ENCODE measurements at places on chromosomes 4 and X.
A peak's percentile ranks its signal among the peaks of the same experiment; 100 is the strongest.

DNA sequence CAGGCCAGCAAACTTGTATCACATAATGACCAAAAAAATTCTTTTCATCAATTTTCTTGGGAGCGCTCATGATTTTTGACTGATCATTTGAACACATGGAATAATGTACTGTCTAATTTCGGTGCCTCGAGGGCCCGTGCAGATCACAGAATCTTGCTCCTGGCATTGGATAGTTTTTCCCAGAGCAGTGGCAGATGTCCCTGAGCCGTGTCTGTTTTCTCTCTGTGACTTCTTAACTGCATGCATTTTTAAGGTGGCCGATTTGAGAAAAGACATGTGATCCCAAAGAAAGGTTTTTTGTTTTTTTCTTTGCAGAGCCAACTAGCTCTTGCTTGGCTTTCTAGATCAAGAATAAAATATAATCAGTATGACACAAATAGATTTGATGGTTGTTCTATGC is 19.7 kb downstream of the GPRIN3 start:
- no peak for DNase-seq

DNA sequence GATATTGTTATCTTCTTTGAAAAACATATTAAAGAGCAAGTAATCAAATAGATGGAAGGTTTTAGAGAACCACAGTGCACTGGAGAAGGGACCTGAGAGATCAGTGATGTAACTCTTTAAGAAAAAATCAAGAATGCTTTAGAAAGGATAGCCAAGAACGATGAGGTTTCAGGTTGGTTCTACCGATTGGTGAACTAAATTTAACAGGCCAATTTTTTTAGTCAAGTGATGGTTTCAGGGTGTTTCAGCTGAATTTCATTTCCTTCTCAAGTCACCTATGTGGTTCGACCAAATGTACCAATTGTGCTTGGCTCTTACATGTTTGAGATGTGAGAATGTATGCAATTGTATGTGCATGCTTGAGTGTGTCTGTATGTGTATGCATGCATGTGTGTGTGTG is 26.5 kb downstream of the HS3ST1 start:
- DNase-seq: no peak

GRCh38 chr4:138392751-138393308 is 150.7 kb upstream of the SLC7A11 start:
- DNase-seq: no peak

- DNase-seq: peak; percentile 16
Observed at GRCh38 chrX:20265726-20266681, 705 bp downstream of the RPS6KA3 start.

- DNase-seq: no peak
Observed at GRCh38 chr4:89290727-89291516, 16.7 kb downstream of the GPRIN3 start.

DNA sequence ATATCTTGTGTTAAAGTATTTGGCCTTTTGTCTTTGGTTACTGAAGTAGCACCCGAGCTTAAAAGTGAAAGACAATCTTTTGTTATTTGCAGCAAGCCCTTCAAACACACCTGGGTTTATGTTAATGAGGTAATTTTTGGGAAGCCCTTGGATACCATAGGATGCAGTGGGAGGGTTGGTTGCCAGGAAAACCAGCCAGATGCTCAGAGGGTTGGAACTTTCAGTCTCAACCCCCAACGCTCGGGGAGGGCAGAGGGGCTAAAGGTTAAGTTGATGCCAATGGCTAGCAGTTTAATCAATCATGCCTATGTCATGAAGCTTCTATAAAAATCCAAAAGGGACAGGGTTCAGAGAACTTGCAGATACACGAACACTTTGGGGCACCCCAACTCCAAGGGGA is 17.2 kb upstream of the GPR173 start:
- DNase-seq: no peak

- DNase-seq: no peak
Observed at GRCh38 chrX:24487571-24487970, 22.5 kb downstream of the PDK3 start.

GRCh38 chrX:134541906-134542305 is 81.9 kb downstream of the HPRT1 start:
- no peak for DNase-seq

- DNase-seq: no peak
Observed at GRCh38 chr4:5900844-5901243, 8.0 kb upstream of the CRMP1 start.

- no peak for DNase-seq
Observed at GRCh38 chr4:40281099-40281498, 54.0 kb upstream of the CHRNA9 start.

GRCh38 chrX:43474321-43474720 is 181.8 kb upstream of the MAOA start:
- DNase-seq: peak; percentile 21

DNA sequence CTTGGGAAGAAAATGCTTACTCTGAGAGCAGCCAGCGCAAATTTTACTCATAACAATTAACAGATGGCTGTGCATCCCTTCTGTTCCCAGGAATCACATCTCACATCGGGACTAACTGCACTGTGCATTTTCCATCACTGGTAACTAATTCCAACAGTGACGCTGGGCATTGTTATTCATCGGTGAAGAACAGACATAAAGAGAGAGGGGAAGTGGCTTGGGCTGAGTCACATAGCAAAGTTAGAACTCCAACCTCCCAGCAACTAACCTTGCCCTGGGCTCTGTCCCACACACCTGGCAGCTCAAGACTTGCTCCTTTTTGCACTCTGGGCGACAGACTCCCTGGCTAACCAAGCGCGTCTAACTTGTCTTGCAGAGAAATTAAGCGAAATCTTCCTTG is 6.4 kb upstream of the LONRF3 start:
- DNase-seq: peak; percentile 60

DNA sequence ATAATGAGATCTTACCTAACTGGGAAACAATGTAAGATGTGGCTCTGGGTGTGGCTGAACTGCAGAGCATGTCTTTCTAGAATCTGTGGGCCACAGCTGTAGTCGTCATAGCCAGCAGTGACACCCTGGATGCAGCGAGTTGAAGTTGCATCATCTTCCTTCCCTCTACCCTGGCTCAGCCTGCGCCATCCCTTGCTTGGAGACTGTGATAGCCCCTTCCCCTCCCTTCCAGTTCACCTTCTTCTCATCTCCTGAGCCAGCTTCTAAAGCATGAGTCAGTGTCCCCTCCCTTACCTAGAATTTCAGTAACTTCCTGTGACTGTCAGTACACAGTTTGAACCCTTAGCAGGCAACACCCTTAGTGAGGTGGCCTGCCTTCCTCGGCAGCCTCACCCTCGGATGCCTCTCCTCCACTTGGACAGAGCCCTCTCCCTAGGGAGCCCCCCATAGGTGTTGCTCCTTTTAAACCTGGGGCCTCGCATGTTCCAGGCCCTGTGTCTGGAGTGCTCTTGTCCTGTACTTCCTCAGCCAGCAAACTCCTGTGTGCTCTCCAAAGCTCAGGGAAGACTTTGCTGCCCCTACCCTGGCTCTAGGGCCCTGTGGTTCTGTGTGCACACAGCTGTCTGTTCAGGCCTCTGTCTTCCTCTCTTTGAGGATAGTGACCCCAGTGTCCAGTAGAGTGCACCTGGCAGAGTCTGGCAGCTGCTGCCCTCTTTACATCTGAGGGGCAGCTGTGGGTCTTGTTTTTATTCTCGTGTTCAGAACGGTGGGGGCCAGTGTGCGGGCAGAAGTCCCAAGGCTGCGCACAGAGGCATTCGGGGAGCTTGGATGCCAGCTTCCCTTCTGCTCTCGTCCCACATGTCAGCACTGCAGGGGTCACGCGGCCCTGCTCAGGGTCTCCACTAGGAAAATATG is 43.7 kb upstream of the TADA2B start:
- peak; percentile 88 for DNase-seq

DNA sequence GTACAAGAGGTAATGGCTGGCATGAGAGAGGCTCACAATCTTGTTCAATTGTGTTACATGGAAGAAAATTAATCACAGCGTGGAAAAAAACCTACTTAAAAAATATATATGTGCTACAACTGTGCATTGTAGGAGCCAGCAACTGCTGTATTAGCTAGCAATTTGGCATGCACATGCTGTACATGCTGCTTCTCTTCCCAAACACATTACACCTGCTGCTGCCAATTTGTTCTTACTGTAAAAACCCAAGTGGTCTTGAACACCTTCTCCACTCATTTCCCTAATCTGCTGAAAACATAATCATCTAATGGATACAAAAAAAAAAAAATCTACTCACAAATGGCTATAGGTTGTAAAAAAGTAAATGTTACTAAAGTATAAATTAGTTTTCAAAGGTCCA is 264.2 kb downstream of the INPP4B start:
- no peak for DNase-seq

GRCh38 chr4:176149680-176150355 is 45.6 kb downstream of the SPATA4 start:
- DNase-seq: no peak

- no peak for DNase-seq
Observed at GRCh38 chr4:109578846-109579245, 18.8 kb downstream of the MCUB start.

DNA sequence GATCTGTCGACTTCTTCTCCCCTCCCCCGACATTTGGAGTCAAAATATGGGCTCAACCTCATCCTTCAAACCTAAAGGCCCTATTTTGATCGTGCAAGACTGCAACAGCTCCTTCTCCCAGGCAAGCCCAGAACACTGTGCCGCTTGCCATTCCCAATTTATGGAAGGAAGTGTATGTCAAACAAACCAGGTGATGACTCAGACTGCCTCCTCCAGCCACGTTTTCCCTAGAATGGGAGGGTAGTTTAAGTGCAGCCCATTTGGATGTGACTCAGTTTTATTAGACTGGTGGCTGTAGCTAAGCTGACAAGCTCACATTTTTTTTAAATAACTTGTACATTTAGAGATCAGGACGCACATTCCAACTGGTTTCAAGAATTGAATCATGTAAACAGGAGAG is 570.4 kb upstream of the DIPK2B start:
- DNase-seq: peak; percentile 93

DNA sequence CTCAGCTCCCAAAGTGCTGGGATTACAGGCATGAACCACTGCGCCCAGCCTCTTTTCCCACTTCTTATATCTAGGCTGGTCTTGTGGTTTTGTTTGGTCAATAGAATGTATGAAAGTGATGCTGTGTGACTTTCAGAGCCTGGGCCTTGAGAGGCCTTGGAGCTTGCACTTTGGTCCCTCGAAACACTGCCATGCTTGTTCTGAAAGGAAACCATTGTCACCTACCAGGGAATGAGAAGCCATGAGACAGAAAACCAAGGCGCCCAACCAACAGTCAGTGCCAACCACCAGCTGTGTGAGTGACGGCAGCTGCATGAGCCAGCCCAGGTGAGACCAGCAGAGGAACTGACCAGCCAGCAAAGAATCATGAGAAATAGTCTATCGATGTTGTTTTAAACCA is 57.4 kb downstream of the SCD5 start:
- no peak for DNase-seq

DNA sequence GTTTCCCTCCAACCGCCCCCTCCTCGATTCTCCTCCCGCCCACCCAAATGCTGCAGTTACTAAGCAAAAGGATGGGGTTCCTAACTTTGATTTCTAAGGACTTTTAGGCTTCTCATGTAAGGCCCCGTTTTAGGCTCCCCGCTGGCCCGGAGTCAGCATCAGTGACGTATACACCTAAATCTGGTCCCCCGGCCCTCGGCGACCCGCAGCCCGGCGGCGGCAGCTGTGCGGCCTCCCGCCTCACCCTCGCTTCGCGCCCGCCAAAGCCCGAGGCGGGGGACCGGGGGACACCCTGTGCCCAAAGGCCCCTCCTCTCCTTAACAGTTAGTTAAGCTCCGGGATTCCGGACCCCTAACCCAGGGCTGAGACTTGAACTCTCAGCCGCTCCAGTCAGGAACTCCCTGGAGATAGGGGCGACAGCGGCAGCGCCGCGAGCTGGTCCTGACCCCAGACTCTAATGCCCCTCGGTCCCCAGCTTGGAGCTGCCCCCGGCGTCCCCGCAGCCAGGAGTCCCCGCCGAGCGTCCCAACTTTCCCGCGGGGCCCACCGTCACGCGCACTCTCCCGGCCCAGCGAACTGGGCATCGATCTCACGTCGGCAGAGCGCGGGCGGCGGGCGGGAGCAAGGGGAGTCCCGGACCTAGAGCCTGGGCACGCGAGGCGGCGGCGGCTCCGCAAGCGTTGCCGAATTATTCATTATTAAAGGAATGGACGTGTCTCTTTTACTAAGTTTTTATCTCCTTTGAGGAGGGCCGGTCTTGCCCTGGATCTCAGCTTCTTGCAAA is 1.5 kb upstream of the NR3C2 start:
- no peak for DNase-seq

DNA sequence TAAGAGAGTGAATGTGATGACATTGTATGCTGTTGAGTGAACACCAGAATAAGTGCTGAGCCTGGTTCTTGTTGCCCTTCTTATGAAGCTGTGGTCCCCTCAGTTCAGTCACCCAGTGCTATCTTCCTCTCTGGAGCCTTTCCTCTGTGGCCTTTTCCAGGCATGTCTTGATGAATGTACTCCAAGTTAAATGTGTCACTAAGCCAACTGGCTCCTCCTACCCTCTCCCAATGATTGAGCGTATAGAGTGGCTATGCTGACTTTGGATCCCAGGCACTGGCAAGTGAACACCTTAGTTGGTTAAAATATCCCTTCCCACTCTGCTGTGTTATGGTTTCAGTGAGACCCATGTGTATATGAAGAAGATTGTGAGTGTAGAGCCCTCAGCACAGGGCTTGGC is 134.1 kb upstream of the MAMLD1 start:
- DNase-seq: no peak

- DNase-seq: peak; percentile 84
Observed at GRCh38 chrX:45849261-45849862, 648.7 kb upstream of the DIPK2B start.

DNA sequence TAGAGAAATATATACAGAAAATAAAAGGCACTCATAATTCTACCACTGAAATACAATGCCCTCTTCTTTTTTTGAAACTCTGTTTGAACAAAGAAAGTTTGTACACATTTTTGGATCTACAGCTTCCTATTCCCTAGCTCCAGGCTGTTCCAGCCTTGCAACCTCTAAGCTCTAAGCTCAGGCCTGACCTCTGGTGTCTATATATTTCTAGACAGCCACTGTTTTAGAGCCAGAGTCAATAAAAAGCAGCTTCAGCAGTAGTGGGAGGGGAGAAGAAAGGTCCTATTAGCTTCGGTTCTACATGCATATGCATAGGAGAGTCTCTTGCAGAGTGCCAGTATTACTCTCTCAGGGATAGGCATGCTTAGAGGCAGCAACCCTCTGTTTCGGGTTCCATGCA is 39.7 kb downstream of the CLDN2 start:
- DNase-seq: peak; percentile 7

GRCh38 chr4:38131371-38132091 is 171.3 kb downstream of the PTTG2 start:
- DNase-seq: peak; percentile 72

GRCh38 chr4:184748251-184748652 is 14.4 kb upstream of the CENPU start:
- peak; percentile 79 for DNase-seq

DNA sequence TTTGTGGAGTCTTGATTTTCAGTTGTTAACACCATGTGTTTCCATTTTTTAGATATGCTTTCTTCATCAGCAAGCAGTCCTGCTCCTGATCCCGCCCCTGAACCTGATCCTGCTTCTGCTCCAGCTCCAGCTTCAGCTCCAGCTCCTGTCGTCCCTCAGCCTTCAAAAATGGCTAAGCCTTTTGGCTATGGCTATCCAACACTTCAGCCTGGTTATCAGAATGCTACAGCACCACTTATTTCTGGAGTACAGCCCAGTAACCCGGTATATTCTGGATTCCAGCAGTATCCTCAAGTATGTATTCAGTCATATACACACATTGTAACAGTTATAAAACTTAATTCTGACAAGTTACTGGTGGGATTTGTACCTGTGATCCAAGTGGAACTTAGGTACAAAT is 60.9 kb downstream of the SEC24B start:
- no peak for DNase-seq
